ENCODE measurements at places on chromosomes 11 and 22.

DNA sequence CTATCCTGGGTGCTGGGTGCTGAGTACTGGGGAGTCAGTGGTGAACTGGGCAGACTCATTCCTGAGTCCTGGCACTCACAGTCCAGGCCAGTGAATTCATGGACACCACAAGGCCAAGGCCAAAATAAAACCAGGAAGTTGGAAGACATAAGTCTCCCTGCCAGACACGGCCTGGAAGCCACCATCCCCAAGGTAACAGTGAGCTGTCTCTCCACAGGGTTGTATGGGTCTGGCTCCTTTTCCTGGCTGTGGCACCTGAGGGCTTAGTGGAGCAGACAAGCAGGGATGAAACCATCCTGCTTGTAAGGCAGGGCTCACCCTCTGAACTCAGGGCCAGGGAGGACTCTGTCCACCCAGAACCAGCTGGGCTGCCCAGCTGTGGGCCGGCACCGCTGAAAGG, 54.7 kb upstream of the ALX4 start:
- DNase-seq, result no peak

DNA sequence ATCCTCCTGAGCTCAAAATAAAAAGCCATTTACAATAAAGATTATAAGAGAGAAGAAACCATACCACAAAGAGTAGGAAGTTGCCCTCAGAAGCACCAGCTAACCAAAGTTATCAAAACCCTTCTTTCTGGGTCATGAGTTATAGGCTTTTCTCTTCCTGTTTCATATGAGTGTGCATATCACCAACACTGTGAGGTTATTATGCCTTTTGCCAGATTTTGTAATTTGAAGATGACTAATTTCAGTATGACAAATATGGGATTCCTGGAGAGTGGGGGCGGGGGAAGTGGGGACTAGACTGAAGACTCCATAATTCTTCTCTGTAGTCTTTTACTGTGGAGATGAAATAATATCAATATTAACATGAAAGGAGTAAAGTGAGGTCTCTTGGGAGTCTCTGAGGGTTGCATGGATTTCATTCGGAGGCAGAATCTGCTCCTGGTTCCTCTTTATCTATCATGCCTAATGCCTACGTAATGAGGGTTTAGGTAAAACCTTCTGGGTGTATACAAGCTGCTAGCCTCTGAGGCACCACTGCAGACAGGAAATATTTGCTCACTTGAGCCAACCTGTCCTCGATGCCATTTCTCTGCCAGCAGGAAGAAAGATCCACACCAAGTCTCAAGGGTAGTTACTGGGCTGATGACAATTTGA, 2.1 kb downstream of the LPXN start:
- DNase-seq, result peak; percentile 24

DNA sequence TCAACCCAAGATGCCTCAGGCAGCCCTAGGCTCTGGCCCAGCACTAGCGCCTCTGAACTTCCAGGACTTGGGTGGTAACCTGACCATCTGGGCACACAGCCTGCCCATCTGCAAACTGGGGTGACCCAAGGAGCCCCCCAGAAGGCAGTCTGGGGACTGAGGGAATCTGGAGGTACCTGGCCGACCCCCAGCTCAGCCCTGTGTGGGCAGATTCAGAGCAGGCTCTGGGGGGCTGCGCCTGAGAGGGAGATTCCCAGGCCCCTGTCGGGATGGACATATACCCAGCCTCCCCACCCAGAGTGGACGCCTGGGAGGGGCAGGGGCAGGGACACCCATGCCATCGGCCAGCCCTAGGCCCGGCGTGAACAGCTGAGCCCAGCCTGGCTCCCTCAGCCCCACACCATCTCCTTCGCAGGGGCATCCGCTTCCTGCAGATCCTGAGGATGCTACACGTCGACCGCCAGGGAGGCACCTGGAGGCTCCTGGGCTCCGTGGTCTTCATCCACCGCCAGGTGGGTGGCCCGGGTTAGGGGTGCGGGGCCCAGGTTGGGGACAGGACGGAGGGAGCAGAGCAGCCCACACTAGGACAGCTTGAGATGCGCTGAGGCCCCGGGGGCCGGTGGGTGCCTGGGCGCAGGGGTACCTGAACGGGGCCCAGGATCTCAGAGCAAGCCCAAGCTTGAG, 126.9 kb downstream of the KCNQ1 start:
- no peak for DNase-seq

DNA sequence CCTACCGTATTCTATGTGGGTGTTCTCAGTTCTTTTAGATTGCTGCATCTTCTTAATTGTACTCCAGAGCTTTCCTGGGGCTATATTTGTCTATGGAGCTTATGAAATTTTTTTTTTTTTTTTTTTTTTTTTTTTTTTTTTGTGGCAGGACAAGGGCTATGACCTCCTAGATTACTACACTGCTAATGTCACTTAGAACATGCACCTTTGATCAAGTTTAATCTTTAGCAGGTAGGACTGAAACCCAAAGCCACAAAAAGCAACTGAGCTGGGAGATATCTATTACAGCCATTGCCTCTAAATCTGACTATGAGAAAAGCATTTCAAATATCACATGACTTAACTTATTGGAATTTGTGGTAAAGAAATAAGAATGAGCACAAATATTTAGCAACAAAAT, 21.7 kb upstream of the ABTB2 start:
- no peak for DNase-seq

GRCh38 chr11:59164028-59164427, 7.9 kb upstream of the DTX4 start:
- DNase-seq, result no peak

DNA sequence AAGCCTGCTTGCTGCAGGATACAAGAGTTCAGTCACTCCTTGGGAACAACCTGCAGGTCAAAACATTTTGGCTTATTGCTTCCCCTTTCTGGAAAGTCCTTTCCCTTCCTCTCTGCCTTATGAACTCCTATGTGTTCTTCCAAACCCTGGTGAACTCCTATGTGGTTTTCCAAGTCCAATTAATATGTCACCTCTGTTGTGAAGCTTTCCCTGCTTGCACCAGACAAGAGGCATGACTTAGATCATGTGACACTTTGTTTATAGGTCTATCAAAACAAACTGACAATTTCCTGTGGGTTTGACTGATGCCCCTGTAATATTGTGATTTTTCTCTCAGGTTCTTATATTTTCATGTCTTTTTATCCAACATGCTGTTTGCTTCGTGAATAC, 64.2 kb downstream of the ENDOD1 start:
- no peak for DNase-seq

DNA sequence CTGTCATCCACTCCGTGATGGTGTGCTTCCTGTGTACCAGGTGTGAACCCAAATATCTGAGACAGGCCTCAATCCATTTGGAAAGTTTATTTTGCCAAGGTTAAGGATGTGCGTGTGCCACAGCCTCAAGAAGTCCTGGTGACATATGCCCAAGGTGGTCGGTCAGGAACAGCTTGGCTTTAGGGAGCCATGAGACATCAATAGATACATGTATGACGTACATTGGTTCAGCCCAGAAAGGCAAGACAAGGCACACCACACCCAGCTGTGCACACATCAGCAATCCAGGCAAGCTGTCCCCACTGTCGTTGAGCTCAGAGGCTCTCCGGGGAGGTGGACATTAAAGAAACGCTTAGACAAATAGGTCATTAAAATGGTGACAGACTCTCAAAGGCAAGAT, 56.8 kb upstream of the SHANK2 start:
- no peak for DNase-seq

- no peak for DNase-seq
These were observed 773.6 kb upstream of the TENM4 start for GRCh38 chr11:80214413-80214812.

- no peak for DNase-seq
These were observed 124.0 kb downstream of the ME3 start for GRCh38 chr11:86548271-86548917.

GRCh38 chr22:40308999-40309573, 37.2 kb upstream of the ADSL start:
- DNase-seq, result no peak

GRCh38 chr11:120740380-120740779, 228.8 kb downstream of the GRIK4 start:
- DNase-seq, result no peak

DNA sequence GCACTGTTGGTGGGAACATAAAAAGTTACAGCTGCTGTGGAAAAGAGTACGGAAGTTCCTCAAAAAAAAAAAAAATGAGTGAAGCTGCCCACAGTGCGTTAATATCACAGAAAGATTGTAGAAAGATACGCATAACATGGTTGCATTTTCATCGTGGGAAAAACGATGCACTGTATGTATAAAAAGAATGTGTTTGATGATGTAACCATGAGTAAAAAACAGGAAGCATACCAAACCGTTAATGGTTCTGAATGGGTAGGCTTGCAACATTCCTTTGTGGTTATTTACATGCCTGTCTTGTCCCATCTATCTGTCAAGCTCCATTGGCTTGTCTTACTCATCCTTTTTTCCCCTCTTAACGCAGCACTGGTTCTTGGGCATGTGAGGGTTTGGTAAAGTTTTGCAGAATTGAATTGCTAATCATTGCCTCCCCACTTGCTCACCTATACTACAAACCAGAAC, 33.8 kb upstream of the DKK3 start:
- no peak for DNase-seq

GRCh38 chr11:8038393-8038792, 42.6 kb upstream of the TUB start:
- no peak for DNase-seq

- no peak for DNase-seq
These were observed 398.5 kb downstream of the TBC1D22A start for GRCh38 chr22:47160781-47161520.

DNA sequence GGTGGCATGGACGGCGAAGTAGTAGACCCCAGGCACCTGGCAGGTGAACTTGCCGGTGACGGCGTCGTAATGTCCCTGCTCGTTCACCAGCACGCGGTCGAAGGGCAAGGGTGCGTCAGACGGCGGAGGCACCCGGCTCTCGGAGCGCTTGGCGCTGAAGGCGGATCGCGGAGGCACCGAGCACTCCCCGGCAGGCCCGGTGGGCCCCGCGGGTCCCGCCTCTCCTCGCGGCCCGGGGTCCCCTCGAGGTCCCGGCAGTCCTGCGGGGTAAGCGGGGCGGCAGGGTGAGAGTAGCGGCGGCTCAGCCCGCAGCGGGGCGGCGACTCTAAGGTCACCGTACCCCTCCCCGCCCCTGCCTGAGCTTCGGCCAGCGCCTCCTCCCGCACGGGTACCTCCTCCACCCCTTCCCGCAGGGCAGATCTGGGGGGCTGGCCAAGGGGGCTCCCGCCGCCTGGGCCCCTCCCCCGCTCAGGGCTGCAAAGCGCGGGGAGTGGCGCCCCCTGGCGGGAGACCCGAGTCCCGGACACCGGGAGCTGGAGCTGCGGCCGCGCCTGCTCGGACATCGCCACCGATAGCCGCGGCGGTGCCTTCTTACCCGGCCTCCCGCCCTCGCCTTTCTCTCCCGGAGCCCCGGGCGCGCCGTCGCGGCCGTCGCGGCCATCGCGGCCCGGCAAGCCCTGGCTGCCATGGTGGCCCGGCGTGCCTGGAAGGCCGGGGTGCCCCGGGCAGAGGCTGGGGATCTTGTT, 921 bp downstream of the C1QTNF5 start:
- no peak for DNase-seq

GRCh38 chr22:27538666-27539065, 262.9 kb downstream of the MN1 start:
- no peak for DNase-seq

- no peak for DNase-seq
These were observed 77.4 kb upstream of the WNT7B start for GRCh38 chr22:46054091-46055073.

GRCh38 chr11:134393638-134394037, 18.4 kb downstream of the B3GAT1 start:
- no peak for DNase-seq

DNA sequence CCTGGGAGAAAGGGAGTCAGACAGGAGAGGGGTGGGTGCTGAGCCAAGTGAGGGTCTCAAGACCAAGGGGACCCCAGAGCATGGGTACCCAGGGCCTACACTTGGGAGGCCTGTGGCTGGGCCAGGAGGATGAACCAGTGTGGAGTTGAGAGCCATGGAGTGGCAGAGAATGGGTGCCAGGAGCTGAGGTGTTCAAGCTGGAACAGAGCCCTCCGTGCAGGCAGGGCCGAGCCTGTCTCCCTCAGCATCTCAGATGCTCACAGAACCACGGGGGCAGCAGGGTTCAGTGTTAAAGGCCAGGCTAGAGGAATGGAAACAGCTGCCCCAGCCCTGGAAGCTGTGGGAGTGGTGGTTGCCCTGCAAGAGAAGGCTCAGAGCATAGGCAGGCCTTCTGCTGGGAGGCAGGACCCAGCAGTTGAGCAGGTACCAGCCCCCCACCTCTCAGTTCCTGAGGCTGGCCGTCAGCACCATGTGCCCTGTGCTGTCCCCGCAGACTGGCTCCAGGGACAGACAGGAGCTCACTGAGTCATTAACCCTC, 32.3 kb downstream of the RSPH14 start:
- no peak for DNase-seq

GRCh38 chr11:334264-334994, 13.8 kb upstream of the IFITM3 start:
- no peak for DNase-seq

GRCh38 chr11:113465786-113466185, 9.4 kb downstream of the DRD2 start:
- no peak for DNase-seq

Data from stimulated activated CD8-positive, alpha-beta memory T cell treated with anti-CD3 and anti-CD28 coated beads, Interleukin-2, amount 100 ng/mL, for 1 hour (primary cell).